Colonic mucosa (tissue), 4 donors: ENCODE measurements at places on chromosomes 1 and 21. TPM values are rescaled to one million over a fixed set of nuclear protein-coding genes. Genes with fewer than 3 reads are reported as not detected.

Gene RNU1-1
- 2,517 TPM for total RNA-seq

Gene CNR2
- 0.13 TPM for total RNA-seq

DNA sequence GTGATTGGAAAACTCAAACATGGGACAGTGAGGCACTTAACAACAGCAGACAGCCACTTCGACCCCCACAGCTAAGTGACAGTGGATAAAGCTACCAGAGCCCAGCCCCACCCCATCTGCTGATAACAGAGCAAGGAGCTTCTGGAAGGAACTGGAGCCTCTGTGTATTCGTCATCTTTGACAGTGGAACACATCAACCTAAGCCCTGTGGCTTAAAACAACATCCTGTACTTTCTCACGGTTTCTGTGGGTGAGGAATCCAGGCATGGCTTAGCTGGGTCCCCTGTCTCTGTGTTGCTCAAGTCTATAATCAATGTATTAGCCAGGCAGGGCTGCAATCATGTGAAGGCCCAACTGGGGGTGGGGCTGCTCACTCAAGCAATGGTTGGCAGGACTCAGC, 18.4 kb upstream of the SIPA1L2 start:
- DNase-seq = no peak

DNA sequence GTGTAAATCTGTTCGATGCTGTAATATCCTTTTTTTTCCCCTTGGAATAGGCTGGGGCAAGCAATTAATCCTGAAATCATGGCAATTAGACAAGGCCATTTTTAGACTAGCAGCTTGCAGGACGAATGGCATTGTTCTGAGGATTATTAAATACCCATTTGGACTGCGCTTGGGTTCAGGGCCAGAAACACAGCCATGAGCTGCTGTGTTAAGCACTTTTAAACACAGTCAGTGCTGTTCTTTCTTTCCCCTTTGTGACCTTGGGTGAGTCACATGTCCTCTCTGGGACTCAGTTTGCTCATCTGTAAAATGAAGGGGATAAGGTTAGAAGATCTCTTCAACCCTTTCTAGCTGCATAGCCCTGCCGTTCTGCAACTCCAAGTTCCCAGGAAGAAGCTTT, 58.6 kb upstream of the C8B start:
- no peak for DNase-seq

DNA sequence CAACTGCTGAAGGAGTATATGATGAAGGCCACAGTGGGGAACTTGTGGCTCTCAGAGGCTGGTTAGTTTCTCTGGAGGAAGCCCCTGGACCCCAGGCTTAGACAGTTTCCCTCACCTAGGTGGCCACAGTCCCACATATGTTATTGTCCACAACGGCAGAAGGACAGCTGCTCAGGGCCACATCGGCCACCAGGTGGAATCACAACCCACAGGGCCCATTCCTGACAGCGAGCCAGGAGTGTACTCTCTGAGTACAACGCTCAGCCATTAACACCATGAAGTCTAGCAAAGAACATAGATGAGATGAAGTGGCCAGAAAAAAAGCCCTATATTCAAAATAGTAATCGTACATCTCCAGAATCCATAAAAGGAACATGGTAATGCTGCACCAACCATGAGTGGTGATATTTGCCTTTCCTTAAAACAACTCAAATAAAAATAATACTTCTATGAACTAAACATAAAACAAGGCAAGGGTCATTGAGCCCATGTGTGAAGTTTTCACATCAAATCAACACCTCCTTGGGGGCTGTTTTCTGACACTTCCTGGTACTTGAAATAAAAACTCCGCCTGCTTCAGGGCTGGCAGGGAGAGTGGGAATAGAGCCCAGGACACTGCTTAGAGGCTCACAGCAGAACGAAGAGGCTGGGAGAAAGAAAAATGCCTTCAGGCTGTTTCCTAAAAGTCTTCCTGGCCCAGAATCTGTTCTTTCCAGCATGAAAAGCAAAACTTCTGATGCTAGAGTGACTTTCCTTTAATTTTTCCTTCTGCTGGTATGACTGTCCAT, 383.3 kb downstream of the HHAT start:
- no peak for DNase-seq

- no peak for DNase-seq
Measured at GRCh38 chr1:39085174-39085573, 59.0 kb downstream of the NDUFS5 start.

- peak; percentile 41 for DNase-seq
Measured at GRCh38 chr21:26715878-26716506, 129.2 kb downstream of the ADAMTS1 start.

DNA sequence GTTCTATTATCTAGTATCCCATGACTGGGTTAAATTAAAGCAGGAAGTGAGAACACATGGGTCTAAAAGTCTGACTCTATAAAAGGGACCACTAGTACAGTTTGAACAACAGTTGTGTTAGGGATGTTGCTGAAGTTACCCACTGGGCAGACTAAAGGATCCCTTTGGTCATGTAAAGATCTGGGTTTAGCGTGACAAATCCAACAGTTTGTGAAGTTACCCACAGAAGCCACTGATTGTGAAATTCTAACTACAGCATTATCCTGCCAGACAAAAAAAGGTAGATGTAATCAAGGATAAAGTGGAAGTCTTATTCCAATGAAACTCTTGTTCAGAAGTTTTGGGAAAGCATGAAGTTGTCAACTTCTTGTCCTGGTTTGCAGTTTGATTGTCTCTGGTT, 5.7 kb downstream of the QSOX1 start:
- DNase-seq = no peak
